ENCODE measurements at places on chromosomes 1 and 21. TPM values are rescaled to one million over a fixed set of nuclear protein-coding genes. Genes with fewer than 3 reads are reported as not detected.
A peak's percentile ranks its signal among the peaks of the same experiment; 100 is the strongest.

GRCh38 chr1:116971258-116971860 is 30.2 kb upstream of the CD101 start:
- no peak for DNase-seq

GRCh38 chr1:153663211-153663610 is 4.7 kb downstream of the SNAPIN start:
- DNase-seq = no peak

DNA sequence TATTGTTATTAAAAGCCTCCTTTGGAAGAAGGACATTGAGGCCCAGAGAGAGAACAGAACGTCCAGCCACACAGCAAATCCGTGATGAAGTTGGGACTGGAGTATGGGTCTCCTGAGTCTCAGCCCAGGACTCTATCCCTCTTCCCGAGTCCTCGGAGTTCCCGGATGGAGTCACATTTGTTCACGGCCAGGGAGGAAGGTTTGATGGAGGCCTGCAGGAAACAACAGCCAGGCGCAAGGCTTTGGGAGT is 357 bp upstream of the TXLNA start:
- no peak for DNase-seq

GRCh38 chr1:160158031-160158430 is 6.6 kb downstream of the ATP1A4 start:
- no peak for DNase-seq

DNA sequence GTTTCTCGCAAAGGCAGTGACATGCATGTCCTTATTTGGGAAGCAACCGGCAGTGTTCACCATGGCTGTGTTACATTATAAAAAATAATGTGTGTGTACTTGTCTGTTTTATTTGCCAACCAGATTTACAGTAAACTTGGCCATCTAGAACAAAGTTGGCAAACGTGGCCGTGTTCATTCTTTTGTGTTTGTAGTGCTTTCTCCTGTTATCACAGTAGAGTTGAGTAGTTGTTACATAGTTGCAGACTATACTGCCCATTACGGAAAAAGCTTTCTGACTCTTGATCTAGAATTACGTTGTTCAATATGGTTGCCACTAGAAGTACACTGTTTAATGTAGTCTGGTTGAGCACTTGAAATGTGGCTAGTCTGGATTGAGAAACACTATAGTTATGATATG is 19.4 kb downstream of the SOAT1 start:
- no peak for DNase-seq

DNA sequence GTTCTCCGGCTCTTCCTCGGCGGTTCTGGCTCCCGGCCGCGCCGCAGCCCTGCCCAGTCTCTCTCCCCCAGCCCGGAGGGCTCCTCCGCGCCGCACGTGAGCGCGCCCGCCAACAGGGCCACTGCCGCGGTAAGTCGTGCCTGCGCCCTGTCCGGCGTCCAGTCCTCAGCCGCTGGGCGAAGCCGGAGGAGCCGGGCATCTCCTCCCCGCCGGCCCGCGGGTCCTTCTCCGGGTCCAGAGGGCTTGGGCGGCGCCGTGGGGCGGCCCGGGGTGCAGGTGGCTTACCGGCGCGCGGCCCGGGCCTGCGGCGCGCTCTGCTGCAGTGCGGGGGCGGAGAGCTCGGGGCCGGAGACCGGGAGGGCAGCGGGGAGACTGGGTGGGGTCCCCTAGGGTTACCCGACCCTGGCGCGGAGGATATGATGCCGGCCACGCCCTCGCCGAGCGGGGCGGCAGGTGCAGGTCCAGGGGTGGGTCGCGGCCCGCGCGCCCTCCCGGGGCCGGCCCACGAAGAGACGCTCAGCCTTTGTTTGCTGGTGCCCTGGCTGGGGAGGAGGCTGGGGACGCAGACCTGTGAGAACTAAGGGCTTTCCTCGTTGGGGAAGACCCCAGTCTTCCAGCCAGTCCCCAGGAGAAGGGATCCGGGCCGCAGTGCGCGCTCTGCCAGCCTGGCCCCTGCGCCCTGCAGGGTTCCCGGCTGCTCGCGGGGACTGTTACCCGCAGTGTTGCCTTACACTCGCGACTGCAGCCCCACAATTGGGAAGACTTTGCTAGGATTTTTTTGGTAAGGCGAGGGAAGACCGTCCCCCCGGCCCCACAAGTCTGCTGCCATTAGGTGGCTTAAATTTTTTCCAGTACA is at the start of gene DOP1B:
Gene DOP1B (plus strand): TSS at position 10 of the 856 bp plus-strand sequence. CDS start 7,910 bp downstream, outside the sequence.
- no peak for DNase-seq

DNA sequence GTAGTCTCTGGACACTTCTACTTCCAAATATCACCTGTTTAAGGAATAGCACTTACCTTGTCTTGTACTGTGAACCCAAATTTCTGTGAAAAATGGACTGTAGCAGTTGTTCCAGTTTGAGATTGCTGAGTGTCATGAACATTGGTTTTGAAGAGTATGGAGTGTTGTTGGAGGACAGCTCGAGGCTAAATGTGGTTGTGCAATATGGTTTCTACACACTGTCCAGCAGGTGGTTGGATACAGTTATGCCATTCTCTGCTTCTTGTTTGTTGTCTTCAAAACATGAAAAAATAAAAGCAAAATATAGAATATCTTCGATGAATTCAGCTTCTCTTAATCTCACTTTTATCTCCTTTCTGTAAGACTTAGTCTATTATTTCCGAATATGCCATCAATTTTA is 67.1 kb downstream of the DDR2 start:
- DNase-seq = no peak

DNA sequence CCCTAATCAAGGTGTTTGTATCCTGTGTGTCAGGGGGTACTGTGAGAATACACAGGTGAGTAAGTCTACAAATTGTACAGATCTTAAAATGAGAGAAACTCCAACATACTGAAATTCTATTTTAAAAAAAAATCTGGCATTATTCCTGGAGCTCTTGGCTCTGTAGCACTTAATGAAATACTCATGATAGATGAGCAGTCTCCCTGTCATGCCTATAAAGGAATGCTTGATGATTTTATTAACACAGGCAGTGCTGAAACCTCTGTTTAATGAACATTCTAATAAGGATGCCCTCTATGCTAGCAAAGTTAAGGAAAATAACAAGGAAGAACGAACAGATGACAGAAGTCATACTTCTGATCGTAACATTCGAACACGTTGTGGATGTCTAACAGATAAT is 233.9 kb upstream of the NEGR1 start:
- no peak for DNase-seq

DNA sequence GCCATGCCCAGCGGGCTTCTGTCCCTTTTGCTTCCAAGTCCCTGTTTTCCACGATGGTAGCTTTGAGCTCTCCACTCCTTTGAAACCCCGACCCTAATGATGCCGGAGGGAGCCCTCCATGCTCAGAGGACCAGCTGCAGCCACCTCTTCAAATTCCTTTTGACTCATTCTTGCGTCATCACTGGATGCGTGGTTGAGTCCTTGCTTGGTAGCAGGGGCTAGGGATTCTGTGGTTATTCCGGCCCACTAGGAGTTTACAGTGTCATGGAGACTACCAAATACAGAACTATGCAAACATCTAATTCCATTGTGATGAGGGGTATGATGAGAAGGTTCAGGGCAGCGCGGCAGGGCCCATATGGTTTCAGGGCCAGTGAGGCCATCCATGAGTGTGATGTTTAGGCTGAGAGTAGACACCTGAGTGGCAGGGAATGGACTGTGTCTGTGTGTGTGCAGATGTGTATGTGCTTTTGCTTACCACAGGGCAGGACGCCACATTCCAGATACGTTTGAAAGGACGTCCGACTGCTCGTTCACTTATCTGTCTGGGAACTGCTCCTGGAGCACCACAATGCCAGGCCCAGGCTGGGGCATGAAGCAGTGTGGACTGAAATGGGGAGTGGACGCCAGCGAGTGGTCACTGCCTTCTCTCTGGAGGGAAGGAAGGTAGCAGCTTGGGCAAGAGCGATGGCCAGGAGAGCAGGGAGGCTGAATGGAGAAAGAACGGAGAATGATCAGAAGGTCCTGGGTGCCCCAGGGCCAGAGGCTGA is 30.4 kb upstream of the ZBTB21 start:
- DNase-seq = no peak

DNA sequence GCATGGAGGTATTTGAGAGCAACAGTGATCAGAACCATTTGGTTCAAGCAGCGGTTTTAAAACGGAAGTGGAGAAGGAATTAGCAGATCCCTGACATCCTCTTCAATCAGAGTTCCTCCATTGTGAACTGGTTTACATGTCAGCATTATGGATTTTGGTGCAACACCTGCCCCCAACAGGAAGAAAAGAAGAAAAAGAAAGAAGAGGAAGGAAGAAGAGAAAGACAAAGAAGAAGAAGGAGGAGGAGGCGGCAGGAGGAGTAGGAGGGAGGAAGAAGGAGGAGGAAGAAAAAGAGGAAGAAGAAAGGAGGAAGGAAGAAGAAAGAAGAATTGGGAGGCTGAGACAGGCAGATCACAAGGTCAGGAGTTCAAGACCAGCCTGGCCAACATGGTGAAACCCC is 17.4 kb downstream of the NDUFS5 start:
- DNase-seq = no peak

GRCh38 chr21:41965045-41965444 is 11.2 kb upstream of the C2CD2 start:
- peak; percentile 22 for DNase-seq

- no peak for DNase-seq
Observed at GRCh38 chr1:172208635-172209034, 211.8 kb upstream of the C1orf105 start.

- DNase-seq = no peak
Observed at GRCh38 chr1:172146141-172146850, 274.2 kb upstream of the C1orf105 start.

DNA sequence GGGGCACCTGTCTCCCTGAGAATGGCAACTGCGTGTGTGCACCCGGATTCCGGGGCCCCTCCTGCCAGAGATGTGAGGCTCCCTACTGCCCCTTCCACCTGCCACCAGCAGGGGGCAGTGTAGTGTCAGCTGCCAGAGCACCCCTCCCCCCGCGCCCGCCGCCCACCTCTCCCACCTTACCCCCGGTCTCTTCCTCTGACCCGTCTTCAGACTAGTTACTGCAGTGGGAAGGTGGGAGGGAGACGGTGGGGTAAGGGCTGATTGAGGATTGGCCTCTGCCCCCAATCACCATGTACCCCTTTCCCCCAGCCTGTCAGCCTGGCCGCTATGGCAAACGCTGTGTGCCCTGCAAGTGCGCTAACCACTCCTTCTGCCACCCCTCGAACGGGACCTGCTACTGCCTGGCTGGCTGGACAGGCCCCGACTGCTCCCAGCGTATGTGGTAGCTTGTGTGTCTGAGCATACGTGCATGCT is 10.1 kb upstream of the LRRC71 start:
- DNase-seq = peak; percentile 92

DNA sequence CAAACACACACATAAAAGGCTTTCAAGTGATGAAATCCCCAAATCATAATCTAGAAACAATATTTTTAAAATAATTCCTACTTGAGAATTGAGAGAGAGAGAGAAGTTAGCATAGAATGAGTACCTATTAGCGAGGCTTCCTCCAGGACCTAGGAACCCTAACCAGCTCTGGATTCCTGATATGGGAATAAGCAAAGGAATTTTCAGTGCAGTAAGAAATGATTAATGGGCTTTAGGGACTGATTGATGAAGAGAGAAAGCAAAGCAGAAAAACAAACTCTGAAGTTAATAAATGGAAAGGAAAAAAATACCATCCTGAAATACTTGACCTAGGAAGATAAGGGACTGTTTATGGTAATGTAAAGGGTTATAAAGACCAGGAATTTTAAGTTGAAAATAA is 60.6 kb downstream of the WARS2 start:
- DNase-seq = no peak

The CXADR gene
- 86.7 TPM for total RNA-seq

The COL8A2 gene
- total RNA-seq = 0.40 TPM

The SPRR1A gene
- total RNA-seq = not detected

The PCAT6 gene
- 5.0 TPM for total RNA-seq

The CDKN2C gene
- 1.7 TPM for total RNA-seq

The HES3 gene
- total RNA-seq = 1.8 TPM
